ENCODE measurements at places on chromosomes 11 and 22. TPM values are rescaled to one million over a fixed set of nuclear protein-coding genes. Genes with fewer than 3 reads are reported as not detected.

GRCh38 chr11:108197351-108197750, 25.1 kb downstream of the NPAT start:
- H3K4me3 ChIP-seq: no peak overlapping the region

DNA sequence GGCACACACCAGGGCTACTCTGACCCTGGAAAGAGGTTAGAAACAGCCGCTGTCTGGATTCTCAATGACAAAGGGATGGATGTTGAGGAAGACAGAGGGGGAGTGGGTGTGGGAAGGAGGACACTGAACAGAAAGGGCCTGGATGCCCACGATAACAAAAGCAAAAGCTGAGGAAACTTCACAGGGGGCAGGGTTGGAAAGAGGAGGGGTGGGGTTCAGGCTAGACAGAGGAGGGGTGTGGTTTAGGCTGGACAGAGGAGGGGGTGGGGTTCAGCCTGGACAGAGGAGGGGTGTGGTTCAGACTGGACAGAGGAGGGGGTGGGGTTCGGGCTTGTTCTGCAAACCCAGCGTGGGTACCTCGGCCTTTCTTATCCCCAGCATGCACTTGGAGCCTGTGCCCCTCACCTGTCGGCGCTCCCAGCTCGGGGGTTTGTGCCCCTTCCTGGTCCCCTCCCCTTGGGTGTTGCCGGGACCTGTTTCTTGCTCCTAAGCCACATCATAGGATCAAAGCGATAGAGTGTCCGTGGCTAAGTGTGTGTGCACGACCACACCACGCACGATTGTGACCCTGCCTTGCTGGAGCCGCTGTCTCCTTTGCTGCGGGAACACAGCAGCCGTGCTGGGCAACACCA, 75.6 kb downstream of the BRD1 start:
- H3K36me3 ChIP-seq: no peaks in the 10 kb centered on the region
- no peaks in the 10 kb centered on the region for H3K4me1 ChIP-seq
- H3K27ac ChIP-seq: no peak overlapping the region
- DNase-seq: no peak
- H3K27me3 ChIP-seq: peaks cover 30% of the 10 kb centered on the region

GRCh38 chr22:38042488-38042790, 14.8 kb upstream of the PICK1 start:
- H3K27ac ChIP-seq: no peak overlapping the region
- H3K27me3 ChIP-seq: no peaks in the 10 kb centered on the region
- DNase-seq: no peak
- no peak overlapping the region for H3K4me3 ChIP-seq
- peaks cover 6% of the 10 kb centered on the region for H3K4me1 ChIP-seq

- no peak for DNase-seq
- no peaks in the 10 kb centered on the region for H3K36me3 ChIP-seq
- H3K4me1 ChIP-seq: peaks cover 10% of the 10 kb centered on the region
- H3K27me3 ChIP-seq: no peaks in the 10 kb centered on the region
- H3K27ac ChIP-seq: no peak overlapping the region
- no peak overlapping the region for H3K4me3 ChIP-seq
Measured at GRCh38 chr11:100923555-100923954, 206.1 kb downstream of the PGR start.

- no peaks in the 10 kb centered on the region for H3K27me3 ChIP-seq
- no peak for DNase-seq
- H3K36me3 ChIP-seq: no peaks in the 10 kb centered on the region
- no peak overlapping the region for H3K4me3 ChIP-seq
- no peak overlapping the region for H3K27ac ChIP-seq
Measured at GRCh38 chr11:120959189-120959588, 64.7 kb upstream of the TBCEL start.

PNPLA3 gene
- polyA plus RNA-seq: 0.29 TPM

- H3K4me1 ChIP-seq: peaks cover 28% of the 10 kb centered on the region
- H3K27ac ChIP-seq: peak overlapping the region; percentile 65
- H3K4me3 ChIP-seq: no peak overlapping the region
- H3K36me3 ChIP-seq: no peaks in the 10 kb centered on the region
Measured at GRCh38 chr11:128569291-128569690, 18.1 kb downstream of the ETS1 start.

DNA sequence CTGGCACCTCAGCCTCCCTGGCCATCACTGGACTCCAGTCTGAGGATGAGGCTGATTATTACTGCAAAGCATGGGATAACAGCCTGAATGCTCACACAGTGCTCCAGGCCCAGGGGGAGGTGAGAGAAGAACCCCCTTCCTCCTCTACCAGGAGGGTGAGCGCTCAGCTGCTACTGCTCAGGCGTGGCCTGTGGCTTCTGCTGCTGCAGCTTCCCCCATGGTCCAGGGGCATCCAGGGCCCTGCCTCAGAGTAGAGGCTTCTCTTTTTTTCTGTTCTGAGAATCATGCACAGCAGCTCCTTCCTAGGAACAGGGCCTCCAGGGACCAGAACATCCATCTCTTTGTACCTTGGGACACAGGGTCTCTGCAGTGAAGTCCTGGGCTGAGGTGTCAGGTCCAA, 83.1 kb downstream of the VPREB1 start:
- H3K27ac ChIP-seq: no peak overlapping the region
- H3K27me3 ChIP-seq: peaks cover 33% of the 10 kb centered on the region
- no peaks in the 10 kb centered on the region for H3K4me1 ChIP-seq
- no peaks in the 10 kb centered on the region for H3K36me3 ChIP-seq
- H3K4me3 ChIP-seq: no peak overlapping the region

GPR83 gene
- 0.15 TPM for polyA plus RNA-seq

DNA sequence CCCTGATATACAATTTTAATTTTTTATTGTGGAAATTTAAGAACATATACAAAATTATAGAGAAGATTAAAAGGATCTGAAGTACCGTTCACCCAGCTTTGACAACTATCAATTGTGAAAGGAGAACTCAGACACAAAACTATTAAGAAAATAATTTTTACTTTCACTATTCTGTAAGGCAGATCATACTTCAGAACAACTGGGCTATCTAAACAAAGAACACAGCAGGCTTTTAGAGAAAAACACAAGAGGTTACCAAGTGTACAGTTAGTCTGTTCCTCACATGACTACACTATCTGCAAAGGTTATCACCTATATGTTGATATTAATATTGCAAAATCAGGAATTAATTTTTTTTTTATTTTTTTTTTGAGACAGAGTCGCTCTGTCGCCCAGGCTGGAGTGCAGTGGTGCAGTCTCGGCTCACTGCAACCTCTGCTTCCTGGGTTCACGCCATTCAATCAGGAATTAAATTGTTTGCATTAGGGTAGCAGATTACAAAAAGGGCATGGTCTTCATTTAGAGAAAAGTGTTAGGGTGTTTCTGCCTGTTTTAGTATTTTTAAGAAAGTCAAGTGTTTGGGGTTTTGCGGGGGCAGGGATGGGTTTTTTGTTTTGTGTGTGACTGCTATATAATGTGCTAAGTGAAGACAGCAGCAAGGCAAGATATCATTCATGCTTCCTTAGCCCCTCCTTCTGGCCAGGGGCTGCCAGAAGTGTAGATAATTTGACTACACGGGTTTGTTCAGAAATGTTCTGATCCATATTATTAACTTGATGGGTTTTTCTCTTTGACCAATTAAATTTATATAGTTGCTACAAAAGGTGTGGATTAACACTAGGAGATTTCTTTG, 27.6 kb upstream of the SIK2 start:
- peak overlapping the region; percentile 4 for H3K27ac ChIP-seq
- no peaks in the 10 kb centered on the region for H3K27me3 ChIP-seq
- peaks cover 12% of the 10 kb centered on the region for H3K4me1 ChIP-seq
- H3K4me3 ChIP-seq: peak overlapping the region; percentile 40
- no peak for DNase-seq

MUC2 gene
- polyA plus RNA-seq: not detected

- no peak overlapping the region for H3K4me3 ChIP-seq
- peaks cover 8% of the 10 kb centered on the region for H3K4me1 ChIP-seq
- no peak for DNase-seq
Measured at GRCh38 chr11:44998051-44998450, 47.4 kb upstream of the TP53I11 start.

APOA4 gene
- 0.75 TPM for polyA plus RNA-seq

SLC43A1 gene
- 16.5 TPM for polyA plus RNA-seq

DNA sequence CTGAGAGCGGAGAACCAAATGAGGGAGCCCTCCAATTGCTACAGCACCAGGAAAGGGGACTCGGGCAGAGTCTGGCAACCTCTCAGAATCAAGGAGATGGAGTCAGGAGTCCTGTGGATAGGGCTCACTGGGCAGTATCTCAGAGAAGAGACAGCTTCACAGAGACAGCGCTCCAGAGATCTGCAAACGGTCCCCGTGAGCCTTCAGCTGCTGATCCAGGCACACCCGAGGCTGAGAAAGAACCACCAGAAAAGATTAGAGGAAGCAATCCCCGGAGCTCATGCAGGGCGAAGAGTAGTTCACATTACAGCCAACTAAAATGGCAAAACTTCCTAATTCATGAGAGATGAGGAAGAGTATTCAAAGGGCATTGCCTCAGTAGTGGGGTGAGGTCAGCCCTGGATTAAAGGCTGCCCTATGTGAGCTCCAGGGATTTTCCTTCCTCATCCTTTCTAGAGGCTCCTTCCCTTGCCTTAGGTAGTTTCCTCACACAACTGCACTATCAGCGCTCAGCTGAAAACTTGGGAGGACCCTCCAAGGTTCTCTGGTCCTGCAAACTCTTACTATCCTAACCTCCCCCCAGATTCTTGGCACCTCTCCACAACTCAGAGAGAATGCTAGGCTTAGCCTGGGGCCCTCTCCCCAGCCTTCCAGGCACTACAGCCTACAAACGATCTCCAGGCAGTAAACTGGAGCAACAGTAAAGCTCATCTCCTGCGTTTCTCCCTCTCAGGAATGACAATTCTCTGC, 23.7 kb downstream of the SCN4B start:
- no peak overlapping the region for H3K4me3 ChIP-seq
- no peaks in the 10 kb centered on the region for H3K36me3 ChIP-seq
- peaks cover 19% of the 10 kb centered on the region for H3K4me1 ChIP-seq
- H3K27ac ChIP-seq: no peak overlapping the region

MPPED2 gene
- polyA plus RNA-seq: 6.1 TPM

DNA sequence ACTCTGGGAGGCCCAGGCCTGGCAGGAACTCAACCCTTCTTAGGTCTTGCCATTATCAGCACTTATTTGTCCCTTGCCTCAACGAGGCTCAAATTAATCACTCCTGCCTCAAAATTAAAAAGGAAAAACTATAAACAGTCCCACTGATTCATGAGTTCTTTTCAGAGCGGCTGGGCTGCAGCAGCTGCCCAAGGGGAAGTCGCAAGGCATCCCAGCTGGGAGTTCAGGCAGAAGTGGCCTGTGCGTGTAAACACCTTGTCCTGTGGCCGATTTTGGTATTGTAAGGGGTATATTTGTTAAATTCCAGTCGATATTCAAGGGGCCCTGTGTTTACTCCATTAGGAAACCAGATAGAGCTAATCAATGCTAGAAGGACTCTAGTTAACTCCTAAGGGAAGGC, 213.9 kb upstream of the CADM1 start:
- H3K4me1 ChIP-seq: no peaks in the 10 kb centered on the region
- no peak overlapping the region for H3K4me3 ChIP-seq
- no peaks in the 10 kb centered on the region for H3K36me3 ChIP-seq
- no peak for DNase-seq

GRAP2 gene
- polyA plus RNA-seq: 1.0 TPM

DNA sequence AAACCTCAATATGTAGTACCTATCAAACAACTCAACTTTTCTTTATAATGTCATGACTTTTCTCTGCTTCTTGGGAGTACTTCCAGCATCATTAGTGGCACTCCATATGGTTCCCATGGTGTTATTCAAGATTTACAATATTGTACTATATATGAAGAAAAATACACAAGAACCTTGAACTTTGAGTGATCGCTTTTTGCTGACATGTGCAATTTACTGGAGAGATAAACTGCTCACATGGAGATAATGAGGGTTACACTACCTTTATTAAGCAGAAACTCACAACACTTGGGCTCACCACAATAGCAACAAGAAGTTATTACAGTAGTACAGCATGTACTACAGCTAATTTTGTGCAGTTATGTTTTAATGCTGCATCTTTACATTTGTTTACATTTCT, 388.2 kb downstream of the DLG2 start:
- H3K27me3 ChIP-seq: no peaks in the 10 kb centered on the region
- no peak overlapping the region for H3K27ac ChIP-seq
- DNase-seq: no peak
- no peaks in the 10 kb centered on the region for H3K36me3 ChIP-seq
- H3K4me1 ChIP-seq: no peaks in the 10 kb centered on the region
- H3K4me3 ChIP-seq: no peak overlapping the region

DNA sequence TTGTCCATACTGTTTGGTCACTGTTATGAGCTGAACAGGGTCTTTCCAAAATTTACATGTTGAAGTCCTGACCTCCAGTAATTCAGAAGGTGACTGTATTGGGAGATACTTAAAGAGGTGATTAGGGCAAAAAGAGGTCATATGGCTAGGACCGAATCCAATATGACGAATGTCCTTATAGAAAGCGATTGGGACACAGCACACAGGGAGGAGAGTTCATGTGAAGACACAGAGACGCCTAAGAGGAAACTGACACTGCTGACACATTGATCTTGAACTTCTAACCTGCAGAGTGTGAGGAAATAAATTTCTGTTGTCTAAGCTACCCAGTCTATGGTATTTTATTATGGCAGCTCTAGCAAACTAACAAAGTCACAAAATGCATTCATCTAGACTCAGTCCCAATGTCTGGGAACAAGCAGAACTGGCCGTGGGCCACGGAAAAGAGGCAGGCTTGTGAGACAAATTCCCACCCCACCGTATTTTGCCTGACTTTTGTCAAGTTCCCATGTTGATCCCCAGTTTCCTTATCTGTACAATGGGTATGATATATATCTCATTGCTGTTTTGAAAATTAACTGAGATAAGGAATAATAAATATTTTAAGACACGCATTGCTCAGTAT, 295.0 kb downstream of the NTM start:
- no peaks in the 10 kb centered on the region for H3K36me3 ChIP-seq
- H3K27ac ChIP-seq: no peak overlapping the region
- no peak for DNase-seq

SMIM35 gene
- not detected for polyA plus RNA-seq

- H3K36me3 ChIP-seq: no peaks in the 10 kb centered on the region
- H3K27me3 ChIP-seq: no peaks in the 10 kb centered on the region
- no peak overlapping the region for H3K27ac ChIP-seq
- DNase-seq: no peak
Measured at GRCh38 chr11:101775033-101775432, 139.8 kb upstream of the CEP126 start.

HTR3A gene
- polyA plus RNA-seq: 0.07 TPM

DNA sequence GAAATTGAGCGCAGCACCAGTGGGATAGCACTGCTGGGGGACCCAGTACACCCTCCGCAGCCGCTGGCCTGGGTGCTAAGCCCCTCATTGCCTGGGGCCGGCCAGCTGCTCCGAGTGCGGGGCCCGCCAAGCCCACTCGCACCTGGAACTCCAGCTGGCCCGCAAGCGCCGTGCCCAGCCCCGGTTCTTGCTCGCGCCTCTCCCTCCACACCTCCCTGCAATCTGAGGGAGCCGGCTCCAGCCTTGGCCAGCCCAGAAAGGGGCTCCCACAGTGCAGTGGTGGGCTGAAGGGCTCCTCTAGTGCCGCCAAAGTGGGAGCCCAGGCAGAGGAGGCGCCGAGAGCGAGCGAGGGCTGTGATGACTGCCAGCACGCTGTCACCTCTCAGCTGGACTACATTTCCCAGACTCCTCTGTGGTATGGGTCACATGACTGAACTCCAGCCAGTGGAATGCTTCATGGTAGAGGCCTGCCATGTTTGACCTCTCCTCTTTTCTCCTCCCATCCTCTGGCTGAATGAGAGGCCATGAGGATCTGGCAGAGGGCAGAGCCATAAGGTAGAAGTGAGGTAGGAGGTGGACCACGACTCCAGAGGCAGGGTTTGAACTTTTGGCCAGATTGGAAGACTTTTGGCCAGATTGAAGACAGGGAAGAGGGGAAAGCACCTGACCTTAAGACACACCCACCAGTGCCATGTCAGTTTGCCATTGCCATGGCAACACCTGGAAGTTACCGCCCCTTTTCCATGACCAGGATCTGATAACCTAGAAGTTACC, 6.2 kb downstream of the MRGPRD start:
- H3K4me1 ChIP-seq: peaks cover 33% of the 10 kb centered on the region

- no peaks in the 10 kb centered on the region for H3K4me1 ChIP-seq
- no peaks in the 10 kb centered on the region for H3K36me3 ChIP-seq
- no peak overlapping the region for H3K27ac ChIP-seq
- no peak overlapping the region for H3K4me3 ChIP-seq
Measured at GRCh38 chr11:14435717-14436512, 63.7 kb downstream of the COPB1 start.
